ENCODE measurements at places on chromosomes 5 and 9. TPM values are rescaled to one million over a fixed set of nuclear protein-coding genes. Genes with fewer than 3 reads are reported as not detected.

ENTPD2 gene
- not detected for total RNA-seq

TAF1L gene
- not detected for total RNA-seq

SCGB3A2 gene
- not detected for total RNA-seq

MRPL50 gene
- total RNA-seq: 25.2 TPM

PTGER4 gene
- 9.2 TPM for total RNA-seq

ZCCHC7 gene
- 17.1 TPM for total RNA-seq

OR13J1 gene
- total RNA-seq: not detected

MOB3B gene
- 3.0 TPM for total RNA-seq

SUSD3 gene
- not detected for total RNA-seq

HEXB gene
- 185 TPM for total RNA-seq

CBY3 gene
- total RNA-seq: not detected

ECM2 gene
- 0.17 TPM for total RNA-seq

LCN1 gene
- total RNA-seq: not detected

CACNA1B gene
- not detected for total RNA-seq

PRRT1B gene
- total RNA-seq: not detected

KLF4 gene
- 3.7 TPM for total RNA-seq

TMEFF1 gene
- 1.2 TPM for total RNA-seq

C5orf58 gene
- total RNA-seq: 2.4 TPM

SPINK5 gene
- not detected for total RNA-seq

TRPM6 gene
- not detected for total RNA-seq

NR2F1-AS1 gene
- total RNA-seq: 2.2 TPM

EPB41L4A gene
- not detected for total RNA-seq

GRM6 gene
- not detected for total RNA-seq

SPACA9 gene
- total RNA-seq: 5.5 TPM

GMCL2 gene
- total RNA-seq: not detected

CCL21 gene
- not detected for total RNA-seq

ANKRD55 gene
- total RNA-seq: not detected

CCDC192 gene
- total RNA-seq: not detected

GFI1B gene
- total RNA-seq: not detected

C7 gene
- total RNA-seq: not detected

SPATA31C1 gene
- not detected for total RNA-seq

HMMR gene
- total RNA-seq: 71.2 TPM

DCTN3 gene
- total RNA-seq: 104 TPM

IFNA21 gene
- total RNA-seq: not detected

All from HT1080 (cell line).